ENCODE measurements at places on chromosomes 16 and 17.

GRCh38 chr17:6019959-6020358, 50.2 kb upstream of the WSCD1 start:
- DNase-seq, result no peak

DNA sequence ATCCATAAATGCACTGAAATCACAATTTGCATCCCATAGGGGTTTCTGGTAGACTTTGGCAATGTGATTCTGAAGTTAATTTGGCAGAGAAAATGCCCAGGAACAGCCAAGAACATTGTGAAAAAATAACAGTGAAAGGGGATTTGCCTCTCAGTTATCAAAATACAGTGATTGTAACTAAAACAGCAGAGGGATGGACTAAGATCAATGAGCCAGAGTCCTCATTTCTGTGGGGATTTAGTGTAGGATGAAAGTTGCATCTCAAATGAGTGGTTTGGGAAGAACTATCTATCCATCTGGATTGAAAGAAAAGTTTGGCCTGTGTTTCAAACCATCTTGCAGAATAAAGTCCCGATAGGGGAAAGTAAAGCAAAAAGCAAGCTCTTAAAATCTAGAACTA, 28.1 kb downstream of the MYBBP1A start:
- DNase-seq, result no peak

DNA sequence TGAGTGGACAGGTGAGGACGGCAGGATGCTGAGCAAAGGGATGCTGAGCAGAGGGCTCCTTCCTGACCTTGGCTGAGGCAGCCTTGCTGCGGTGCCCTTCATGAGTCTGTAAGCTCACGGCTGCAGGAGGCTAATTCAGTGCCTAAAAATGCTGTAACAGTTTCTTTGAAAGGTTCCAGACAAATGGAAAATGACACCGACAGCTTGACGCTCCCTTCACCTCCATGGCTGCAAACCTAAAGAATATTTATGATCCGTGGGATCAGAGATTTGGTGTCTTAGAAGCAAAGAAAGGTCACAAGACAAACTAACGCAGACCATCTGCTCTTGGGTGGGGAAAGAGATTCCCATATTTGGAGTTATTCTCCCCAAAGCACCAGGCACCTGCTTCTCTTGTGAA, 28.0 kb downstream of the TOM1L2 start:
- DNase-seq, result no peak

DNA sequence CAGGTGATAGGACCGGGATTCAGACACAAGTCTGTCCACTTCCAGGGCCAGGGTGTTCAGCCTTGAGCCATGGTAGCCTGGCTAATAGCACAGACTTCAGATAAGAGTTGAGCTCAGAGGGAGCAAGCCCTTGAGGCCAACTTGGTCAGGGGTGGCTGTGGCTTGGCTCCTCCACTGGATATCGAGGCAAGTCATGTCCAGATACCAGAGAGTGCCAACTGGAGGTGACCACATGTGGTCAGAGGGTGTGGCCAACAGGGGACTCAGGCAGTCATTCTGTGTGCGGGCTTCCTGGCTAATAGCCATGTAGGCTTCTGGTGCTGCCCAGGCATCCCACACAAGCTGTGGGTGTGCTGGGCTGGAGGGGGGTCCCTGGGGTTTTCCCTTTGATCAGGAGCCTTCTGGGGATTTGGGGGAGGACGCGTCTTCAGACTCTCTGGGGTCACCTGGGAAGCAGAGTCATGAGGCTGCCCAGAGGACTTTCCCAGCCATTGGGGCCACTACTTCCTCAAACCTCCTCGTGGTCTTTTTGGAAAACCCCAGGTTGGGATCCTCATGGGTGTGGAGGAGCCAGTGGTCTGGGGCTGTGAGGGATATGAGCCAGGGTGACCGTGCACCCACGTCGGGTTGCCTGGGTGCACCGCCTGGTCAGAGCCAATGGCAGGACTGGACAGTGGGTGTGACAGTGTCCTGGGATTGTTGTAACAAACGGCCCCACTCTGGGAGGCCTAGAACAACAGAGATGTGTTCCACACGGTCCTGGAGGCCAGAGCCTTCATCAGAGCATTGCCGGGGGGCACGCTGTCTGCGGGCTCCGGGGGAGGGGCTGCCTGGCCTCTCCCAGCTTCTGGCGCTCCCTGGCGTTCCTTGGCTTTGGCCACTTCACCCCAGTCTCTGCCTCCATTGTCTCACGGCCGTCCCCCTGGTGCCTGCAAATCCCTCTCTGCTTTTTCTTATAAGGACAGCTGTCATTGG, 25.0 kb downstream of the COX4I1 start:
- peak; percentile 39 for DNase-seq

DNA sequence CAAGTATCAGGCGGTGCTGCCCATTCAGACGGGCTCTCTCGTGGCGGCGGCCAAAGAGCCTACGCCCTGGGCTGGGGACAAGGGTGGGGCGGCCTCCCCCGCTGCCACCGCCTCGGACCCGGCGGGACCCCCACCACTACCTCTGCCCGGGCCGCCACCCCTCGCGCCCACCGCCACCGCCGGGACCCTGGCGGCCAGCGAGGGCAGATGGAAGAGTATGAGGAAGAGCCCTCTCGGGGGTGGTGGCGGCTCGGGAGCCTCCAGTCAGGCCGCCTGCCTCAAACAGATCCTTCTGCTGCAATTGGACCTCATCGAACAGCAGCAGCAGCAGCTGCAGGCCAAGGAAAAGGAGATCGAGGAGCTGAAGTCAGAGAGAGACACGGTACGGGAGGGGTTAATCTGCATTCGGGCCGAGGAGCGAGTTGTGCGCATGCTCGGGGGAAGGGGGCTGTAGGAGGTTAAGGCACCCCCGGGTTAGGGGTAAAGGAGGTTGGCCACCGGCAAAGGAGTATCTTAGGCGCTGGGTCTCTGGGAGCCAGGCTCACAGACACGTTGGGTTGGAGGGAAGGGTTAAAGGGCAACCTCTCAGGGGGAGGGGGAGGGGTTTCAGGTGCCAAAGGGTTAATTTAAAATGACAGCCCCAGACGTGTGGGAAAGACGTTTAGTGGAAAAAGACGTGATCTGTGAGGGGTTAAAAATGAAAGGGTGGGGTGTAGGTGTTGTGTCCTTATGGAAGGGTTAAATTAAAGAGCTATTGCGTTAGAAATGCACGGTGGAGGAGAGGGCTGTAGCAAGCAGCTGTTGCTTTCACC, 1.4 kb downstream of the MSL1 start:
- DNase-seq, result no peak

GRCh38 chr16:86580063-86580790, 1.9 kb downstream of the FOXL1 start:
- no peak for DNase-seq

DNA sequence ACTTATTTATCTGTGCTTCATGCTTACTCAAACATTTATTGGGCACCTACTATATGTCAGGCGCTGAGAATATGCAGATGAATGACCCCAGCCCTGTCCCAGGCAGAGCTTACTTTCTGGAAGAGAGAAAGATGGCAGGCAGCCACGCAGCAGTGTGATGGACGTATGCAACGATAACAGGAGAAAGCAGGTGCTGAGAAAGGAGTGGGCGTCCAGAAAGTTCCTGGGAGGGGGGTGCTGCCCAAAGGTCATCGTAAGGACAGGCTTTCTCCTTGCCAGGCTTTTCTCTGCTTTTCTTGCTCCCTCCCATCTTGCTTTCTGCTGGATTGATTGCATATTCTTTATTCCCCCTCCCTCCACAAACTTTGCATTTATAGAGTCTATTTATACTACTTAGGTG, 124.5 kb downstream of the GAS7 start:
- no peak for DNase-seq

DNA sequence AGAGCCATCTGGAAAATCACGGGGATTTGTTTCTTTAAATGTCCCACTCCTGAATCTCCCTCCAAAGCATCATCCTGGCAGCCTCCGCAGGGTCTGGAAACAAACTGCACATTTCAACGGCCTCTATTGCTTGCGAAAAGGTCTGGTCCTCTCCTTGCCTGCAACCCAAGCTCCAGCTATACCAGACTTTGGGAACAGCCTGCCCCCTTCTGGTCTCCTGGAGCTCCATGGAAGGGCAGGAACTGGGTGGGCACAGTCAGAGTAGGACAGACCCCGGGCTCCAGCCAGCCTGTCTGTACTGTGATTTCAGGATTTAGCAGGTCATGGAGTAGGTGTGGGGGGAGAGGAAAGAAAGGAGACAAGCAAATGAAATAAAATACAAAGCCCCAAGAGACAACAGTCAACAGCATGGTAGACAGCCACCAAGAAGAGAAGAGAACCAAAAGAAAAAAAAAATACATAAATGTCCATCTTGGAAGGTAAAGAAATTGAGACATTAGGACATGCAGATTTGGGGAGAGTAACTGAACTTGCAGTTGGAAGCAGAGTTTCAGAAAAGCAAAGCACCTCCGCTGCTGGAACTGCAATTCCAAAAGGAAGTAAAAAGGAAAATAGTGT, 2.7 kb downstream of the XYLT1 start:
- peak; percentile 68 for DNase-seq

DNA sequence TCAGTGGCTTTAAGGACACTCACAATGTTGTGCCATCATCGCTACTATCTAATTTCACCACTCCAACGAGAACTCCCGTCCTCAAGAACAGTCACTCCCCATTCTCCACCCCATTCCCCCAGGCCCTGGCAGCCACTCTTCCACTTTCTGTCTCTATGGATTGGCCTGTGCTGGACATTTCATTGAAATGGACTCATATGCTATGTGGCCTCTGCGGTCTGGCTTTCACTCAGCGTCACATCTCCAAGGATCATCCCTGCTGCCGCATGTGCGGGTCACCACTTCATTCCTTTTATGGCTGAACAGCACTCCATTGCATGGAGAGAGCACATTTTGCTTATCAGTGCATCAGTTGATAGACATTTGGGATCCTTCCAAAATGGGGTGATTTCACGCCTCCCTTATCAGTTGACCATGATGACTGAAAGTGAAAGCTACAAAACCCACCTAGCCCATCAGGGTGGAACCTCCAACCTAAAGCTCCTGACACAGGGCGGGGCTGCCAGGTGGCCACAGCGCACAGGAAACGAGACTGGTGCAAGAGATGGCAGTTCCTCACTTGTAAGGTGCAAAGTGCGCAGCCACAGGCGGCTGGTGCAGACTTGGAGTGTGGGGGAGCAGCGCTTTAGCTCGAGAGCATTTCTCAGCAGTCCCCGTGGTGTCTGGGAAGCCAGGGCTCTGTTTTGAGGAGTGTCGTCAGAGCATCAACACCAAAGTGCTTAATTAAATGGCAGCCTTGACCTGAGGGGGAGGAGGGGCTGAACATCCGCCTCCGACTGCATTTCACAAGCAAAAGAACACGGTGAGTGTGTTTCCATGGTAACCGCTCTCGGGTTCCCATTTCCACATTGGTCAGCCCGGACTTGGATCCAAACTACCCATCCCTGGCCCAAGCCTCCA, 23.8 kb downstream of the COTL1 start:
- peak; percentile 48 for DNase-seq

GRCh38 chr17:34633351-34633750, 54.0 kb downstream of the TMEM132E start:
- no peak for DNase-seq

DNA sequence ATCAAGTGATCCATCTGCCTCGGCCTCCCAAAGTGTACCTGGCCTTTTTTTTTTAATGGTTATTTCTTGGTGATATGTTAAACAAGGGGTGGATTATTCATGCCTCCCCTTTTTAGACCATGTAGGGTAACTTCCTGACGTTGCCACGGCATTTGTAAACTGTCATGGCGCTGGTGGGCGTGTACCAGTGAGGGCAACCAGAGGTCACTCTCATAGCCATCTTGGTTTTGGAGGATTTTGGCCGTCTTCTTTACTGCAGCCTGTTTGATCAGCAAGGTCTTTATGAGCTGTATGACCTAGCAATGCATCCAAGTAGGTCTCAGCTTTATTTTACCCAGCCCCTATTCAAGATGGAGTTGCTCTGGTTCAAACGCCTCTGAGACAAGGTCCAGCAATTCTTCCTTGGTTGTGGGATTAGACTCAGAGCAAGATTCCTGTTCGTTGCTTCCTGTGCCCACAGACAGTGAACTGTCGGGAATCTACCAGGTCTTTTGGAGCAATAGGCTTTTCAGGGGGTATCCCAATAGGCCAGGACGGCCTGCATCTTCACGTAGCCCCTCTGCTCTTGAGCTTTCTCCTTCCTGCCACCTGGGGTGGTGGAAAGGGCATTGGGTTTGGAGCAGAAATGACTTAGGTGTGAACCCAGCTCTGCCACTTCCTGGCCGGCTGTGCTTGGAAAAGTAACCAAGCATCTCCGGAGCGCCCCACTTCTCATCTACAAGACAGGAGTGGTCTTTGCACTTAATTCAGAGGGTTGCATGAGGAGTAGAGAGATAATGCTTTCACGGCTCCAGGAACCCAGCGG, 52.9 kb upstream of the SEC14L1 start:
- no peak for DNase-seq

- DNase-seq, result no peak
These were observed 4.6 kb downstream of the CIITA start for GRCh38 chr16:10881479-10882030.

GRCh38 chr16:70780546-70780945, 20.4 kb downstream of the VAC14 start:
- peak; percentile 50 for DNase-seq

DNA sequence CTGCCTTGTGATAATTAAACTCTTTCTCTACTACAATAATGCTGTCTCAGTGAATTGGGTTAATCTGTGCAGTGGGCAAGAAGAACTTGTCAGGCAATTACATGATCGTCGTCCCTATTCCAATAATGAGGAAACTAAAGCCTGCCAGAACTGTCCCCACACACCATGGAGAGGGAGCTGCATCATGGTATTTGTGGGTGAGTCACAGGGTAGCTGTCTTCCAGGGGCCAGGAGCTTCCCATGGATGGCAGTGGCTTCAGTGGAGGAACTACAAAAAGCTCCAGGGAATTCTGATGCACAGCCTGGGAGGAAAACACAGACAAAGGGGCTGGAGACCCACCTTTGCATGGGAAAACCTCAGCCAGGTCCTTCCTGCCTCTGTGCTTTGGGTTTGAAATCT, 83.3 kb upstream of the C16orf82 start:
- DNase-seq, result no peak

- DNase-seq, result no peak
These were observed 24.3 kb upstream of the DNAI2 start for GRCh38 chr17:74249590-74250270.

- DNase-seq, result no peak
These were observed 19.7 kb upstream of the SHISA9 start for GRCh38 chr16:12881740-12882139.

DNA sequence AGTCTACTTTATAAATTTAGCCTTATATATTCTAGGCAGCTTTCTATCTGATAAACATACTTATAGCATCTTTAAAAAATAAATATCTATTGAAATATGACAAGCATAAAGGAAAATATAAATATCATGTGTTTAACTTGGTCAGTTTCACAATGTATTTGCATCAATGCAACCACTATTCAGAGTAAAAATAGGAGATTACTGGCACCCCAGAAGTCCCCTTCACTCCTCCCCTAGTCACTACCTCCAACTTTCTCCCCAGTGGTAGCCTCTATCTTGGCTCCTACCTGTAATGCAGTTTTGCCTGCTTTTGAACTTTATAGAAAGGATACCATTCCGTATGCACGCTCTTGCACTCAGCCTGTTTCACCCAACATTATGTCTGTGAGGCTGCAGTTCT, 3.2 kb upstream of the NOD2 start:
- DNase-seq, result no peak

- DNase-seq, result no peak
These were observed 585 bp downstream of the ALOX12 start for GRCh38 chr17:6996256-6997011.

- DNase-seq, result no peak
These were observed 52.3 kb upstream of the ADCY7 start for GRCh38 chr16:50213939-50214519.

GRCh38 chr17:8542599-8543502, 87.7 kb downstream of the MYH10 start:
- DNase-seq, result no peak

Data from posterior cingulate gyrus (tissue), 11 donors.